CD4-positive, alpha-beta T cell treated with Interleukin-10 for 1 hour (primary cell): ENCODE measurements at places on chromosomes 3 and 15.

GRCh38 chr15:79988448-79989117 is 17.6 kb upstream of the BCL2A1 start:
- DNase-seq: no peak

DNA sequence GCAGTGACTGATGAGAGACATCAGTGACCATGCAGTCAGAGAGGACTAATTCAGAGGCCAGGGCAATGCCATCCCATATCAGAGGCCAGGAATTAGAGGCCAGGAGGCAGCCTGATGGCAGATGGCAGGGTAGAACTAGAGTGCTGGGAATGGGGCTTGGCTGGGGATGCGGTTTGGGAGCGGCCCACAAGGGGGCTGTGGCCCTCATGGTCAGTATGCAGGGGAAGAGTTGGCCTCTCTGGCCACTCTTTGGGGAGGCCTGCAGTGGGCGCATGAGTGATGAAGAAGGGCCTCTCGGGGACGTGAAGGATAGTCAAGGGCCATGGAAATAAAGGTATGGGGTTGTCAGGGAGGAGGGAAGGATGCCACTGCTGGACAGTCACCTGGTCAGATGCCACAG is 101.7 kb downstream of the EEFSEC start:
- no peak for DNase-seq

- DNase-seq: no peak
Observed at GRCh38 chr15:97672586-97672985, 287.9 kb upstream of the ARRDC4 start.

GRCh38 chr15:31262901-31263671 is 63.5 kb upstream of the KLF13 start:
- DNase-seq: peak; percentile 28

DNA sequence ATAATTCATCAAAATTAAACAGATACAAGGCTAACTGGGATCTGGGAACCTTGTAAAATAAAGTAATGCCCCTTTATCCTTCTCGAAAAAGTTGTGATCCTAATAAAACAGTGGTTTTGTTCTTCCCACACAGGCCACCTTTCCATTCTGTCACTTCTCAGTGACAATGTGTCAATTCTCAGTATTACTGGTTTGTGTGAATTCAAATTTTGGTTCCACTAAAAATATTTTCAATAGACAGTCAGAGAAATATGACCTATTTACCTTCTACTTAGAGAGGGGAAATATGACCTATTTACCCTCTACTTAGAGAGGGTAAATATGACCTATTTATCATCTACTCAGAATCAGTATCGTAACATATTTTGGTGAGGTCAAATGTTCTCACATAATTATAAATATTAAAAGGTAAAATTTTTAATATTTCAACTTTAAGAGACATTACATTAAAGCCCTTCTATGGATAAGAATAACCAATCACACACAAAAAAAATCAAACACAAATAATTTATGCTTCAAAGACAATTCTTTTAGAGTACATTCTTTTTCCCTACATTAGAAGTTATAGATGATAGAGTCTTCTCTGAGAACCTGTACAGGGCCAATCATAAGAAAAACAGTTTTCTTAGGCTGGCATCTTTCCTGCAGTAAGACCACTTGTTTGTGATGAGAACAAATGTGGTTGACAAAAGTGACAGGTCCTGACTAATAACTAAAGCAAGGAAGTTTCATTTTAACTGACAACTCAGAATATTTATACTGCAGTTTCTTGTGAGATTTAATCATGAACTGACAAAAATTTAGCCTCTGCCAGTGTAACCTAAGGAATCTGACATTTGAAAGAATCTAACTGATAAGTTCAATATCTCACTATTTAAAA is 323.3 kb downstream of the DIPK2A start:
- DNase-seq: no peak

DNA sequence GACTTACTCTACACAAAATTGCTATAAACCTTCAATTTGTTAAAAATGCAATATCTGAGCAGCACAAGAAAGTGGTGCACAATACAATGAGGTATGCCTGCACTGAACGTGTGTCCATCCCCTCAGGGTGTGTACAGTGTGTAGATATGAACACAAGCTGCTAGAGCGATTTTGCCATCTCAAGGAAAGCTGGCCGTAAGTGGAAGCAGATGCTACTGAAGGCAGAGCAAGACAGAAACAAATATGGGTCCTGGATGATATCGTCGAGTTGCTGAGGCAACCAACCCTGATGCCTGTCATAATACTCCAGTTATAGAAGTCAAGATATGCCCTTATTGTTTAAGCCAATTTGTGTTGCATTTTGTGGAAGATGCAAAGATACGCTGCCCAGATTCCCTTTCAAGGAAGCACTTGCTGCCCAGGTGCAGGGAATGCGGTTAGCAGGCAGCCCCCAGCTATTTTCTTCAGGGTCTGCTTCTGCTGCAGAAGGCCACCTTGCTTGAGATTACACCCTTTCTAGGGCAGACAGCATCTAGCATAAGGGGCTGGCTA is 25.8 kb upstream of the EHHADH start:
- DNase-seq: no peak

- DNase-seq: no peak
Observed at GRCh38 chr15:69194854-69195253, 34.4 kb downstream of the GLCE start.

DNA sequence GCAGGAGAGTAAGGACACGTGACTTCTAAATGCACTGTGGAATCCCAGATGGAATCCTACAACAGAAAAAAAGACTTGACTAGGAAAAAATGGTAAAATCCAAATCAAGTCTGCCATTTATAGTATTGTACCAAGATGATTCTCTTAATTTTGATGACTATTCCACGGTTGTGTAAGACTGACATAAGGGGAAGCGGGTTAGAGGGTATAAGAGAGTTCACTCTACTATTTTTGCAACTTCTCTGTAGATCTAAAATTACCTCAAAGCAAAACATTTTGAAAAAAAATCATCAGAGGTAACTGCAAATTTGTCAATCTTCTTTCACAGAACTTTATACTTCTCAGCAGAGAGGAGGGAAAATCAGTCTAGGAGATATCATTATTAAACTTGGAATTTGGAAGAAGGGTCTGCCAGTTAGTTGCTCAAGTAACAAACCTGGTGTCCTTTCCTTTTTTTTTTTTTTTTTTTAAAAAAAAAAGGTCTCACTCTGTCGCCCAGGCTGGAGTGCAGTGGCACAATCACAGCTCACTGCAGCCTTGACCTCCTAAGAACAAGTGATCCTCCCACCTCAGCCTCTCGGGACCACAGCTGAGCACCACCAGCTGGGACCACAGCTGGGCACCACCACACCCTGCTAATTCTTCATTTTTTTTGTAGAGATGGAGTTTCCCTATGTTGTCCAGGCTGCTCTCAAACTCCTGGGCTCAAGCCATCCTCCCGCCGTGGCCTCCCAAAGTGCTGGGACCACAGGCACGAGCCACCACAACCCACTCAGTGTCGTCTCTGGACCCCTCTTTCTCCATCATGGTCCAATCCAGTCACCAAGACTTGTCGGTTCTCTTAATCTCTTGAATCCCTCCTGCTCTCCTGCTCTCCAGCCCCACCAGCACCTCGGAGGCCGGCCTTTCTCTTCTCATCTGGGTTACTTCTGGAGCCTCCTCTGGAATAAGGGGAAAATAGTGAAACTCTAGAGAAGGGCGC is 14.9 kb upstream of the HES1 start:
- DNase-seq: no peak

- no peak for DNase-seq
Observed at GRCh38 chr3:187122261-187122660, 17.0 kb downstream of the RPL39L start.

GRCh38 chr3:192864941-192865340 is 52.7 kb downstream of the MB21D2 start:
- no peak for DNase-seq

DNA sequence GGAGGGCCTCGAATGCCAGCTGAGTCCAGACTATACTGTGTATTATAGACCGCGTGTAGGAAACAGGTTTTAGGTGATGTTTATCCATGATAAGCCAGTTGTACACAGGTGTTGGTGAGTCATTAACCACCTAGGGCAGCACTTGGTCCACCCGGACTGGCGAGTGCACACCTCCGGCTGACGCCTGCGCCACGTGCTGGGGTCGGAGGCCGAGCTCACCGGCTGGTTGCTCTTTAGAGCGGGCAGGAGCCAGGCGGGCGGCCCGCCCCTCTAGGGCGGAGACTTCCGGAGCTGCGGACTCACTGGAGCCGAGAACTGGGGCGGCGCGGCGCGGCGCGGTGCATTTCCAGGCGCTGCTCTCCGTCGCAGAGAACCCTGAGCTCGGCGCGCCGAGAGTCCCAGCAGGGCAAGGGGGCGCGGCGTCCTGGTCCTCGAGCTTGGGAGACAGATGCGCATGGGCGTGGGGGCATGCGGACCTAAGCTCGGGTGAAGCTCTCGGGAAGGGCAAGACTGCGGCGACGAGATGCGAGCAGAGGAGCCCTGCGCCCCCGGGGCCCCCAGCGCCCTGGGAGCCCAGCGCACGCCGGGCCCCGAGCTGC is at the start of gene ESYT3:
Gene ESYT3 (plus strand): TSS at position 341 of the 599 bp plus-strand sequence. CDS start 183 bp downstream, at position 524.
- peak; percentile 29 for DNase-seq

DNA sequence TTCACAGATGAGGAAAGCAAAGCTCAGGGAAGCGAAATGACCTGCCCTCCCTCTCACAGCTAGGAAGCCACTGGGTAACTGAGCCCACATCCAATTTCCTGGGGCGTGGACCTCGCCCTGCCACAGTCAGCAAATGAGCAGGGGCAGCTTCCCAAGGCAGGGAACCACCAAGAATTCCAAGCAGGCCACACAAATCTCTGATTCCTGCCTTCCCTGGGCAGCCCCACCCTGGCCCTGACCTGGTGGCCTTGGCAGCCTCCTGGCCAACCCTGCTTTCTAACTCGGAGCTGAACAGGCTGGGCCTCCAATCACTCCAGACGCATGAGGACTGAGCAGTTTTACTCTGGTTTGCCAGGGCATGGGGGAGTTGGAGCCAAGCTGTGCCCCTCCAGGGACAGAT is 203.7 kb upstream of the TLE3 start:
- DNase-seq: no peak

DNA sequence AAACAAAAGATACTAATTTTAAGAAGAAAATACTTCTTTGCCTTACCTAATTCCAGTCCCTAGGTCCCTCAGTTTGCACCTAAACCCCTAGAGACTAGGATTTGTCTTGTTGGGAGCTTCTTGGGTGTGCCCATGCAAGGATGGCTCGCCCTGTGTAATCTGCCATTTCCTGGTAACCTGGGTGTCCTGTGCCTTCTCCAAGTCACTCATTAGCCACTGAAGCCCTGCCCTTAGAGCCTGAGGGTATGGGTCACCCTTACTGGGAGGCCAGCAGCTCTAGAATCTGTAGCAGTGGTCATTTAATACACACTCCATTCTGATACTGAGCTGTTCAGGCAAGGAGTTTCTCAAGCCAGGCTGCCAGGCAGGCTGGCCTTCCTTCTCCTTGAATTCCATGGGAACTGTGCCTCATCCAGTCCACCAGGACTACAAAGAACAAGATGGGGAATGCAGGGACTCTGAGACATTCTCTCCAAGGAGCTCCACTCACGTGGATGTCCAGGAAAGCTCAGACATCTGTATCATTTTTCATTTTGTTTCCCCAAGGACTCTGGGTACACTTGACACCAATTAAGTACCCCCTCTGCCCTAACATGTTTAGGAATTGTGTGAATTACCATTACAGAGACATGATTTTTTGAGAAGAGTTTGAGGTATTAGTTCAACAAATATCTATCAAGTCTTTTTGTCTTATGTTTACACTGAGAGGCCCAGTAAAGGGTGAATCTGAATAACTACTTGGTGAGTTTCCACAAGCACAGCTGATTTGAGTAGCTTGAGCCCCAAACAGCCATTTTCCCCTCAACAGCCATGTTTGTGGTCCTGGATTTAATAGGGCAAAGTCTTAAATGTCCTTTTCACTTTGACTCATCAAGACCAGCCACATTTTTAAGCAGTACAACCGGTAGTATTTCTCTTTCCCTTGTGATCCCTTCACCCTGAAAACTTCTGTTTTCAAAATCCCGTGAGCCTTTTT is 52.6 kb downstream of the ARNT2 start:
- no peak for DNase-seq

DNA sequence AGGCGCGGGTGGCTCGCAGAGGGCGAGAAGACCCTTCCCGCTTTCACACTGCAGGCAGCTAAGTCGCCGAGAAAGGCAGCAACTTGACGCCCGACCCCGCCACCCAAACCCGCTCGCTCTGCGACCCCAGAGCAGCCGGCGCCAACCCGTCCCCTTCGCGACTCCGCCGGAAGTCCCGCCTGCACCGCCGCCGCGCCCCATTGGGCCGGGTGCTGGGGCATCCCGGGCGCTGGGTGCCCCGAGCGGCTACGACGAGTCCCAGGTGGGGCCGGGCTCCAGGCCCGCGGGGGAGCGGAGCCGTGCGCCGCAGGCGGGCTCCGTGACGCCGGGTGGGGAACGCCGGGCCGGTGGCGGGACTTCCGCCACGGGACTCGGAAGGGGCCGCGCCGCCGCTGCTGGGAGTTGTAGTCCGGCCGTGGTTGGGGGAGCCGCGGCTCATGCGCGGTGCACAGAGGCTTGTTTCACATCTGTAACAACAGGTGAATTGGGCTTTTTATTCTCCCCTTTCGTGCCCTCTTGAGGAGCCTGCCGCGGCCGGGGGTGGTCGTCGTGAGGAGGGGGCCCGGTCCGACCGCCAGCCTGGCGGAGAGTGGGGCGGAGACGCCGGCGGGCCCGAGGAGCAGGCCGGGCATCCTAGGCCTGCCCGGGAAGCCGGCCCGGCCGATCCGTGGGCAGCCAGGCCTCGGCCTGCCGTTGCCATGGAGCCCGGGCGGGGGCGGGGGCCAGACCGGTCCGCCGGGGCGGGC is at the start of gene DHX30:
Gene DHX30 (plus strand): TSS at position 405 of the 746 bp plus-strand sequence. CDS start 7,546 bp downstream, outside the sequence.
- DNase-seq: peak; percentile 89

GRCh38 chr3:109806929-109807328 is 469.6 kb upstream of the DPPA4 start:
- peak; percentile 82 for DNase-seq

DNA sequence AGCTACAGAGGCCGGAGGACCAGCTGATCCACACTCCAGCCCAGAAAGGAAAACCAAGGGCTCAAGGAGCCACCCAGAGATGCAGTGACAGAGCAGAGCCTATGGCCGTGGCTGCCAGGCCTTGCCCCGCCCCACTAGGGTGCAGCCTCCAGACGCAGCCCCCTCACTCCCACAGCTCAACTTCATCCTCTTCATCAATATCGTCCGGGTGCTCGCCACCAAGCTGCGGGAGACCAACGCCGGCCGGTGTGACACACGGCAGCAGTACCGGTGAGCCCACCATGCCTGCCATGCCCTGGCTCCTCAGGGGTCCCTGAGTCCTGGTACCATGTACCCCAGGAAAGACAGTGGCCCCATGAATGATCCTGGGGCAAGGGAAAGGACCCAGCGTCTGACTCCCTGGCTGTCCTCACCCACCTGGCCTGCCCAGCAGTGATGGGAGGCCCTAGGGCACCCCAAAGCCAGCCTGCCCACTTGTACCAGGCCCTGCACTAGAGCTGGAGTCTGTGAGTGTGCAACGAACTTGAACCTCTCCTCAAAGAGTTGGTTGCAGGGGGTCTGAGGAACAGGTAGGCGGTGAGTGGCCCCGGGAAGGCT is 24.2 kb downstream of the PTH1R start:
- DNase-seq: no peak

GRCh38 chr3:136672457-136672856 is 79.7 kb downstream of the STAG1 start:
- no peak for DNase-seq
